CD4-positive, alpha-beta T cell (primary cell): ENCODE measurements at places on chromosomes 1 and 21.

GRCh38 chr1:114703242-114703641, 7.9 kb upstream of the AMPD1 start:
- no peak for DNase-seq

DNA sequence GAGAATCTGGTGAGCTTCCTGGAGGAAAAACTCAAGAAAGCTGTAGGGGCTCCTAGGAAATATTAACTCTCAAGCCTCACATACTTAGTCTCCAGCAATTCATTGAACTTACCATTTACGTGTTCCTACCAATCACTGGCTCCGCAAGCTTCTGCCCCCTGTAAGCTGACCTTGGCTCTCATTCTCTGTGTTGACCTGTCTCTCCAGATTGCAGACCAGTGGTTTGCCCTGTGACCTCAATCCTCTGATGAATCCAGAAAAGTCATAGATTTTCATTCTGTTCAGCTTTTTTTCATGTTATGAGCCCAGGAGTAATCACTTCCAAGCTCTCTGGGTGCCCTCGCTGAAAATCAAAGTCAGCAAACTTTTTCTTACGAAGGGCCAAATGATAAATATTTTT, 241.9 kb downstream of the DSCAM start:
- DNase-seq: no peak

- no peak for DNase-seq
Measured at GRCh38 chr1:81540216-81540615, 260.5 kb upstream of the ADGRL2 start.

- DNase-seq: no peak
Measured at GRCh38 chr21:45309987-45310381, 22.3 kb upstream of the POFUT2 start.

DNA sequence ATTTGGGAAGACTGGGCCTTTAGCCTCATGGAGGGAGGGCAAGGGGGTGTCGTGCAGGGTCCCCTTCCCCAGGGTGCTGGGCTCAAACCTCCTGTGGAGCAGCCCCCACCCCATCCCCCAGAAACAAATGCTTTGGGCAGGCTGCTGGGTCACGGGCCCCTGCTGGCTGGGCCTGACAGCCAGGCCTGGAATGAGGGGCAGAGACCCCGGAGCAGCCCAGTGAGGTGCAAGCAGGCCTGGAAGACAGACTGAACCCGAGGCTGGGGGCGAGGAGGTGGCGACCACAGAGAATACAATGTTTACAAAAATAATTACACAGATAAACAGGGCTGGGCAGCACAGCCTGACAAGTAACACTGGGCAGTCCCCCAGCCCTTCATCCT, 5.3 kb downstream of the CCDC24 start:
- DNase-seq: no peak

GRCh38 chr1:88141499-88142074, 542.5 kb upstream of the PKN2 start:
- DNase-seq: no peak

GRCh38 chr1:114756009-114756892, 1.5 kb downstream of the CSDE1 start:
- no peak for DNase-seq

GRCh38 chr1:60091195-60091715, 17.7 kb upstream of the C1orf87 start:
- no peak for DNase-seq

DNA sequence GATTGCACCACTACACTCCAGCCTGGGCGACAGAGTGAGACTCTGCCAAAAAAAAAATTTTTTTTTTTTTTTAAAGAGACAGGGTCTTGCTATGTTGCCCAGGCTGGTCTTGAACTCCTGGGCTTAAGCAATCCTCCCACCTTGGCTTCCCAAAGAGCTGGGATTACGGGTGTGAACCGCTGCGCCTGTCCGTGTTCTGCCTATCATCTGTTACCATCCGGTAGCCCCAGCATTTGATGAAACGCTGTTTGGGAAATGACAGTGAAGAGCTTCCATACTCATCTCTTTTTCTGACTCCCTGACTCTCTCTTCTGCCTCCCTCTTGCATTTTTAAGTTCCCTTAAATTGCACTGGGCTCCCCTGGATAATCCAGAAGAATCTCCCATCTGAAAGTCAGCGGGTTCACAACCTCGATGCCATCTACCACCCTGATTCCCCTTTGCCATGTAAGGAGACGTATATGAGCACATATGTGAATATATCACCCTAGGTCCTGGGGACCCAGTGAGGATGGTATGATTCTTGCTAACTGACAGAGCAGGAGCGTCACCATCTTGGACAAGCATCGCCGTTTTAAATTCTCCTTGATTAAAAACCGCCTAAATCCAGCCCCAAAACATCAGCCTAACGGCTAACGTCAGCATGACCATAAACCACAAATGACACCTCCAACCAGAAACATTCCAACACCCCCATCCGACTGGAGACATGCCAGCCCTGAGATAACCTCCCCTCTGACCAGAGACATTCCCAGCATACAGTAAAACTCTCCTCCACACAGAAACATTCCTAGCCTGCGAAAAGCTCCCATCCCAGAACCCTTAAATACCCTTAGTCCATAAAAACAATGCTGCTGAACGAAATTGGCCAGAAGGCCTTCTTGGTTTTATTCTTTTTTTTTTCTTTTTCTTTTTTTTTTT, 12.4 kb downstream of the TNFRSF8 start:
- no peak for DNase-seq

DNA sequence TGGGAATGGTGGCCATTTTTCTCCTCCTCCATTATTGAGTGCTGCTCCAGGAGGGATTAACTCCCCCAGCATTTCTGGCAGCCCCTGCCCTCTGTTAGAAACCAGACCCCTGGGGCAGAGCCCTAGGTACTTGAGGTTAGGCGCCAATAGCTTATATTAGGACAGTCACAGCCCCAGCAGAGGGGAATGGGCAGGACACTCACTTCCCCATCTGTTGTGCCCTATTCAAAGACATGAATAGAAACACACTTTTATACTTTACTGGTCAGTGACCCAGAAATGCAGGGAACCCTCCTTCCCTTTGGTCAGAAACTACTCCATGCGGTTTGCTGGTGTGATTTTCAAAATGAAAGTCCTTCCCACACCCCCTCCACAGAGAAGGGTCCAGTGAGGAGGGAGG, 267.7 kb downstream of the PTBP2 start:
- DNase-seq: no peak

GRCh38 chr1:105101261-105101660, 1351.6 kb downstream of the AMY1C start:
- DNase-seq: no peak

DNA sequence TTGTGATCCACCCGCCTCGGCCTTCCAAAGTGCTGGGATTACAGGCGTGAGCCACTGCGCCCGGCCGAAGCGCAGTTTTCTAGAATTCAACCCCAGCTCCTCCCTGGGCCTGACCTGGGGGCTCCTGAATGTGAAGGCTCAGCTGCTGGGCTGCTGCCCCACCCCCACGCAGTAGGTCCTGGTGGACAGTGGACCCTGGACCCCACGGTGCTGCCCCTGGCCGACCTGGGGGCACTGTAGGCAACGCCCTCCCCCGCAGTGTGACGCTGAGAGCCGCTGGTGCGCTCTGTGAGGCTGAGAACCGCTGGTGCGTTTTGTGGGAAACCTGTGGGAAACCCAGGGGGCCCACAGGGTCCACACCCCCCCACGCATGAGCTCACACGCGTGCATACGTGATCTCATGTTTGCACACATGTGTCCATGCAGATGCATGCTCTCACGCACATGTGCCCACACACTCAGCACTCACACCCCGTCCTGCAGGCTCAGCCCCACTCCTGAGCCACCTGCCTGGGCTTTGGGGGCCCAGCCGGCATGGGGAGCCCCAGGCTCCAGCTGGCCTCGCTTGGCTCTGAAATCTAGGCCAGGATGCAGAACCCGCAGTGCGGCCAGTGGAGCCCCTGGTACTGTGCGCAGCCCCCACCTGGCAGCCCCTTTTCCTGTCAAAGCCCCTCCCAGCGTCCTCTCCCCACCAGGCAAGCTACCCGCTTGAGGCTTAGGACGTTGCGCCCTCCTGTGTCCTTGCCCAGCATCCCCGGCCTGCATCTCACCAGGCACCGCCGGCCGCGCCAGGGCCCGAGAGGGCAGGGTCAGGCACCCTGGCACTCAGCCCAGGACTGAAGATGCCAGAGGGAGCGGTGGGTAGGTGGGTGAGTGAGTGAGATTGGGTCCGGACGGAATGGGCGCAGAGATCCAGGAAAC, 67.7 kb downstream of the COL18A1 start:
- DNase-seq: no peak

DNA sequence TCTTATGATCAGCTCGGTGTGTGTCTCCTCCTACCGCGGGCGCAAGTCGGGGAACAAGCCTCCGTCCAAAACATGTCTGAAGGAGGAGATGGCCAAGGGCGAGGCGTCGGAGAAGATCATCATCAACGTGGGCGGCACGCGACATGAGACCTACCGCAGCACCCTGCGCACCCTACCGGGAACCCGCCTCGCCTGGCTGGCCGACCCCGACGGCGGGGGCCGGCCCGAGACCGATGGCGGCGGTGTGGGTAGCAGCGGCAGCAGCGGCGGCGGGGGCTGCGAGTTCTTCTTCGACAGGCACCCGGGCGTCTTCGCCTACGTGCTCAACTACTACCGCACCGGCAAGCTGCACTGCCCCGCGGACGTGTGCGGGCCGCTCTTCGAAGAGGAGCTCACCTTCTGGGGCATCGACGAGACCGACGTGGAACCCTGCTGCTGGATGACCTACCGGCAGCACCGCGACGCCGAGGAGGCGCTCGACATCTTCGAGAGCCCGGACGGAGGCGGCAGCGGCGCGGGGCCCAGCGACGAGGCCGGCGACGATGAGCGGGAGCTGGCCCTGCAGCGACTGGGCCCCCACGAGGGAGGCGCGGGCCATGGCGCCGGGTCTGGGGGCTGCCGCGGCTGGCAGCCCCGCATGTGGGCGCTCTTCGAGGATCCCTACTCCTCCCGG, 1.5 kb downstream of the KCNC4 start:
- no peak for DNase-seq
